Activated T-cell treated with anti-CD3 and anti-CD28 coated beads, Interleukin-2, amount 50 U/mL, for 72 hours (primary cell): ENCODE measurements at places on chromosomes 1 and 21. TPM values are rescaled to one million over a fixed set of nuclear protein-coding genes. Genes with fewer than 3 reads are reported as not detected.

STUM gene
- total RNA-seq = not detected

AMY1A gene
- not detected for total RNA-seq

DNA sequence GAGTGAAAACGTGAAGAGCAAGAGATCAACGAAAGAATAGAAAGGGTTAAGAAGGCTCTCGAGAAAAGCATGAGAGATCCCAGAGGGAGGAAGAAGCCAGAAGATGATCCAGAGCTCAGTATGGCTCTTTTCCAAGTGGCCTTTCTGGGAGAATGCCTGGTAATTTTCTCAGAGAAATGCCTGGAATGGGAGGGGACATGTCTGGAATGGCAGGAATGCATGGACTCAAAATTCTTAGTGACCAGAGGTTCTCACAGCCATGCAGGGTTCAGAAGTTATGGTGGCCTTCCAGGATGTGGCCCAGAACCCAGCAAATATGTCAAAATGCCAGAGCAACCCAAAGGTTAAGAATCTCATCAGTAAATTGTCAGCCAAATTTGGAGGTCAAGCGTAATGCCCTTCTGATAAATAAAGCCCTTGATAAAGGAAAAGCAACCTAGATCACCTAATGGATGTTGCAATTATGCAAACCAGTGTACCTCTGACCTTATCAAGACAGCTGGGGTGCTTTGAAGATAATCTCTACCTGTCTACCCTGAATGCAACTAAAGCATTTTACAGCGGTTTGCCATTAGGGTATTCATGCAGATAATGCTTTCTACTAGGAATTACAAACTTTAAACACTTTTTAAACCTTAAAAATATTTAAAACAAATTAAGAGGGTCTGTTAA, 53.1 kb downstream of the NBPF6 start:
- no peak for DNase-seq

XKR8 gene
- total RNA-seq = 18.9 TPM

GRCh38 chr21:46188226-46189212, 4.3 kb upstream of the SPATC1L start:
- DNase-seq = no peak

- no peak for DNase-seq
These were observed 3.1 kb downstream of the BACE2 start for GRCh38 chr21:41170859-41171609.

DNA sequence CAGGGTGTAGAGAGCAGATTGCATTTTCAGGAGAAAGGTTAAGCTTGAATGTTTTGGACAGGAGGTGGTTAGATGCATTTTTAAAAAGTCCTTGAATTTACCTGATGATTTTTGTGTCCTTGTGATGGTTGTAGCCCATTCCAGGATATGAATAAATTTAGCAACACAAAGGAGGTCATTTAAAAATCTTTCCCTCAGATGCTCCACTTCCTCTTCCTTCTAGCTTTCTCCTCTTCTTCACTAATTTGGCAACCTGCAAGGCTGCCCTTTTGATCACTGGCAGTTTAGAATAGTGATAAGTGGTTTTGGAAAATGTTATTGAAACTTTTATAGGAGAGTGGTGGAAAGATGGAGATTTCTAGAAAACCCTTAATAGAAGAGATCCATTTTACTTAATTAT, 124.0 kb downstream of the LMO4 start:
- DNase-seq = no peak

- DNase-seq = no peak
These were observed 29.8 kb upstream of the RC3H1 start for GRCh38 chr1:174051956-174052355.
